ENCODE measurements at places on chromosomes 2 and 18.

GRCh38 chr2:105858868-105859693 is 114.4 kb downstream of the NCK2 start:
- no peaks in the 10 kb centered on the region for H3K27me3 ChIP-seq
- no peaks in the 10 kb centered on the region for H3K36me3 ChIP-seq
- no peak for DNase-seq
- H3K4me1 ChIP-seq, result peaks cover 12% of the 10 kb centered on the region

- H3K4me1 ChIP-seq, result no peaks in the 10 kb centered on the region
- no peaks in the 10 kb centered on the region for H3K27me3 ChIP-seq
- H3K36me3 ChIP-seq, result no peaks in the 10 kb centered on the region
- no peak overlapping the region for H3K4me3 ChIP-seq
- no peak for DNase-seq
Observed at GRCh38 chr2:49332415-49332814, 178.1 kb upstream of the FSHR start.

- H3K36me3 ChIP-seq, result no peaks in the 10 kb centered on the region
- peak; percentile 74 for DNase-seq
- H3K4me1 ChIP-seq, result no peaks in the 10 kb centered on the region
- H3K27ac ChIP-seq, result no peak overlapping the region
Observed at GRCh38 chr2:26462511-26463243, 15.2 kb downstream of the OTOF start.

DNA sequence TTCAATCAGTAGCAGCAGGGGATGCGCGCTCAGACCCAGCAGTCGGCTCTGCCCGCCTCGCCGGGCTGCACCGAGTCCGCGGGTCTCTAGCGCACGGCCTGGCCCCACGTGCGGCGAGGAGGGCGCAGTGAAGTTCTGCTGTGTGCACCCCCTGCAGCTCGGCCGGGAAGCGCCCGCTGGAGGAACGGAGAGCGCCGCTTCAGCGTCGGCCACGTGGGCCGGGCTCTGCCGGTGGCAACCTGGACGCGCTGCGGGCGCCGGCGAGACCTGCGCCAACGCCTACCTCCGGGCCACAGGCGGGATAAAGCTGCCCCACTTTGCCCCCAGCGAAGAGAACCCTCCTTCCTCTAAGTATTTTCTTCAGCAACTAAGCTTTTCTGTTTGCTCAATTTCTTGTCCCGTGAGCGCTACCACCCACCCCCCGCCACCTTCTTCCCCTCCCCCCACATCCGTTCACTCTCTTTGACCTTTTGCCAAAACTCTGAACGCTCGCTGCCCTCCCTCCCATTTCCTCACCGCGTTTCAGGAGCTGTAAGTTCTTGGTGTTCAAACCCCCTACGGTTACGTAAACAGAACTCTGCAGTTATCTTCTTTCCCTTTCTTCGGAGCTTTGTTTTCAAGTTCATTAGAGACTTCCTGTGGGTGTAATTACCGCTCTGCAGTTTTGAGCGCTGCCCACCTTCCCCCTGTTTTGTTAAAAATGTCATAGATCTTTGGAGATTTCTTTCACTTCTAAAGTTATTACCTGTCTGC is 42.6 kb upstream of the EDAR start:
- DNase-seq, result peak; percentile 52
- no peaks in the 10 kb centered on the region for H3K27me3 ChIP-seq
- H3K36me3 ChIP-seq, result no peaks in the 10 kb centered on the region

GRCh38 chr18:23213200-23213599 is 77.9 kb downstream of the CABLES1 start:
- H3K27ac ChIP-seq, result no peak overlapping the region
- H3K27me3 ChIP-seq, result no peaks in the 10 kb centered on the region
- no peak overlapping the region for H3K4me3 ChIP-seq
- H3K4me1 ChIP-seq, result no peaks in the 10 kb centered on the region

- DNase-seq, result no peak
- no peak overlapping the region for H3K27ac ChIP-seq
- no peaks in the 10 kb centered on the region for H3K36me3 ChIP-seq
- no peak overlapping the region for H3K4me3 ChIP-seq
Observed at GRCh38 chr2:60806988-60807681, 51.1 kb downstream of the PAPOLG start.

DNA sequence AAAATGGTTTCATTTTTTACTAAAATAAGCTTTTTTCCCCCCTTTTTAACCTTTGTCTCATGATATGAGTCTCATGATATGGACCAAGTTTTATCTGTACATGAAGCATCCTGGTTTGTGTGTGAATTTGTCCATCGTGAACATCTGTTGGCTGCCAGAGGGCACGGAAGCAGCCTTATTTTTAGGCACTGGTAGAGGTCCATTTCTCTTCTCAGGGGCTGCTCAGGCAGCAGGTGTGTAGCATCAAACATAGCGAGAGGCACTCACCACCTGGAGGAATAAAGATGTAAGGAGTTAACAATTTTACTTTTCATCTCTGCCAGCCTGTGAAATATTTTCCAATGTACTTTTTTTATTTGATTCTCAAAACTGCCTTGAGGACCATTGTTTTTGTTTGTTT is 134.5 kb downstream of the RHBDD1 start:
- no peak overlapping the region for H3K27ac ChIP-seq
- no peaks in the 10 kb centered on the region for H3K36me3 ChIP-seq
- H3K4me1 ChIP-seq, result no peaks in the 10 kb centered on the region
- no peaks in the 10 kb centered on the region for H3K27me3 ChIP-seq

- H3K27me3 ChIP-seq, result no peaks in the 10 kb centered on the region
- no peak overlapping the region for H3K4me3 ChIP-seq
- no peak overlapping the region for H3K27ac ChIP-seq
Observed at GRCh38 chr18:58454406-58455061, 174.4 kb downstream of the ALPK2 start.

- H3K27ac ChIP-seq, result no peak overlapping the region
- no peaks in the 10 kb centered on the region for H3K36me3 ChIP-seq
- H3K27me3 ChIP-seq, result no peaks in the 10 kb centered on the region
- DNase-seq, result no peak
- H3K4me3 ChIP-seq, result no peak overlapping the region
- no peaks in the 10 kb centered on the region for H3K4me1 ChIP-seq
Observed at GRCh38 chr2:174208026-174208425, 40.3 kb downstream of the OLA1 start.

DNA sequence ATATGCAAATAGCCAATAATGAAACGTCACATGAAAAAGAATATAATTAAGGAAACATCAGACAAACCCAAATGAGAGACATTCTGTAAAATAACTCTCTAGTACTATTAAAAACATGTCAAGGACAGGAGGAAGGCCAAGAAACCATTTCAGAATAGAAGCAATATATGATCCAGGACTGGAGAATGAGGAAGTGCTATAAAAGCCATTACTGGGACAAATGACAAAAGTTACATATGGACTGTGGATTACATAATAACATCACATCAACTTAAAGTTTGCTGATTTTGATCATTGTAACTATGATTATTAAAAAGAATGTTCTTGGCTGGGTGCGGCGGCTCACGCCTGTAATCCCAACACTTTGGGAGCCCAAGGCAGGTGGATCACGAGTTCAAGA is 81.3 kb downstream of the CRACDL start:
- no peaks in the 10 kb centered on the region for H3K36me3 ChIP-seq
- DNase-seq, result no peak
- no peak overlapping the region for H3K4me3 ChIP-seq
- H3K27me3 ChIP-seq, result no peaks in the 10 kb centered on the region
- no peaks in the 10 kb centered on the region for H3K4me1 ChIP-seq
- H3K27ac ChIP-seq, result no peak overlapping the region

DNA sequence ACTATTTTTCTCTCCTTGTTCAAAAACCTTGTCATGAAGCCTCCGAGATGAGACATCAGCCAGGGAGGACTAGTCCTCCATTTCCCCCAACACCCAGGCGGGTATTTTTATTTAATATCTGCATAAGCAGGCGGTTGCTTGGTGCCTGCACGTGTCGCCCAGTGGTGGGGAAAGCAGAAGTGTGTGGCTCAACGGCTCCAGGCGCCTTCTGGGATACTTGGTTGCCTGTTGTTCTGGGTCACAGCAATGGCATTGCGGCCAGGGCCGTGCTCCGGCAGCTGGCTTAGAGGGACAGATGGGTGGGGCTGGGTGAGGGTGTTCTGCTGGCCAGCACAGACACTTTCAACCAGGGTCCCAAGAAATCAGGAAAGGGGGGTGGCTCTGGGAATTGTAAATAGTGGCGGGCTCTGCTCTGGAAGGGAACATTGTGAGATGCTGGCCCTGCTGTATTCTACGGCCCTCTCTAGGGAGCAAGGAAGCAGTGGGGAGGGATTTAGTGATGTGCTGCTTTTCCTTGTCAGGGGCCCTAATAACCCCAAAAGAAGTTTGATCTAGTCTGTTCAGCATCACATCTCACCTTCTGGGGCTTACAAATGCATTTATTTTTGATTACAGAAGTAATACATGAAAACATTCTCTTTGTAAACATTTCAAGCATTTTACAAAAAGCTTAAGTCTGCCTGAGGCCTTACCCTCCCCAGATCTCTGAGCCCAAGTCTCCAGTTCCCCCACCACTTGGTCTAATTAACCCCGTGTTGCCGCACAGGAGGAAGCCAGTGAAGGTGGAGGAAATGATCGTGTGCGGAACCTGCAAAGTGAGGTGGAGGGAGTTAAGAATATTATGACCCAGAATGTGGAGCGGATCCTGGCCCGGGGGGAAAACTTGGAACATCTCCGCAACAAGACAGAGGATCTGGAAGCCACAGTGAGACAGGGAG is 1.1 kb downstream of the VAMP8 start:
- DNase-seq, result peak; percentile 65
- peak overlapping the region; percentile 84 for H3K27ac ChIP-seq
- H3K4me1 ChIP-seq, result peaks cover 30% of the 10 kb centered on the region
- peak overlapping the region; percentile 41 for H3K4me3 ChIP-seq
- no peaks in the 10 kb centered on the region for H3K27me3 ChIP-seq

DNA sequence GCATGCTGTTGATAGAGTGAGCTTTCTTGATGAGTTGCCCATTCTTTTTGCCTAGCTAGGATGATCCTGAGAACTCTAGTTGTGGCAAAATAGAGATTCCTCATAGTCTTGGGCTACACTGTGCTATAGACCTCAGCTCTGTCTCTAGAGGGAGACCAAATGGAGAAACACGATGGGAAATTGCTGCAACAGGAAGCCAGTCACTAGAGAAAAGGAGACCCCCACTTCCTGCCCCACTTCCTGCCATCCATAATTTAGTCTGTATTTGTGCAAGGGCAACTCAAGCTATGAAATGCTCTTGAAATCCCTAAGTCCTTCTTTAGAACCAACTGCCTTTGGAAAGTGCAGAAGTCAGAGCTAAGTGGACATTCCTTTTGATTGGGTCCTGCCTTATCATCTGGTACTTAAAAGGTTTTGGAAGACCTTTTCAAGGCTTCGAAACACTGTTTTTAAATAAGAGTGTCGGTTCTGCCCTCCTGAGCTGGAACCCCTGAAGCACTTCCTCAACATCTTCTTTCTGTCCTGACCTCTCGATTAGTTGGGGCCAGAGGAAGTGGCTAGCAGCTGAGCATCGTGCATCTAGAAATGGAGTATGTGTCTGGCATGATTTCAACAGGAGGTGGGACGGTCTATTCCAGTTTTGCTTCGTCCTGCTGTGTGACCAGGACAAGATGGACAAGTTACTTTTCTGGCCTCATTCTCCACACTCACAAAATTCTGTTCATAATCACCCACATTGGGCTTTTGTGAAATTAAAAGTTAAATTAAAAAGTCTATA is 8.6 kb upstream of the KCNE4 start:
- no peak overlapping the region for H3K4me3 ChIP-seq
- no peaks in the 10 kb centered on the region for H3K27me3 ChIP-seq
- H3K36me3 ChIP-seq, result no peaks in the 10 kb centered on the region
- H3K4me1 ChIP-seq, result peaks cover 7% of the 10 kb centered on the region
- no peak for DNase-seq

- no peak overlapping the region for H3K27ac ChIP-seq
- DNase-seq, result no peak
- no peaks in the 10 kb centered on the region for H3K36me3 ChIP-seq
- H3K27me3 ChIP-seq, result no peaks in the 10 kb centered on the region
- no peaks in the 10 kb centered on the region for H3K4me1 ChIP-seq
Observed at GRCh38 chr2:229243890-229244560, 27.1 kb downstream of the PID1 start.

- no peak overlapping the region for H3K4me3 ChIP-seq
- peaks cover 73% of the 10 kb centered on the region for H3K4me1 ChIP-seq
- H3K27ac ChIP-seq, result peak overlapping the region; percentile 48
- H3K27me3 ChIP-seq, result no peaks in the 10 kb centered on the region
- DNase-seq, result no peak
Observed at GRCh38 chr18:57780706-57781347, 22.3 kb downstream of the ATP8B1 start.

- no peak overlapping the region for H3K4me3 ChIP-seq
- H3K4me1 ChIP-seq, result peaks cover 7% of the 10 kb centered on the region
- no peak for DNase-seq
- H3K36me3 ChIP-seq, result no peaks in the 10 kb centered on the region
- H3K27me3 ChIP-seq, result no peaks in the 10 kb centered on the region
Observed at GRCh38 chr18:24197412-24197811, 58.5 kb downstream of the CABYR start.

DNA sequence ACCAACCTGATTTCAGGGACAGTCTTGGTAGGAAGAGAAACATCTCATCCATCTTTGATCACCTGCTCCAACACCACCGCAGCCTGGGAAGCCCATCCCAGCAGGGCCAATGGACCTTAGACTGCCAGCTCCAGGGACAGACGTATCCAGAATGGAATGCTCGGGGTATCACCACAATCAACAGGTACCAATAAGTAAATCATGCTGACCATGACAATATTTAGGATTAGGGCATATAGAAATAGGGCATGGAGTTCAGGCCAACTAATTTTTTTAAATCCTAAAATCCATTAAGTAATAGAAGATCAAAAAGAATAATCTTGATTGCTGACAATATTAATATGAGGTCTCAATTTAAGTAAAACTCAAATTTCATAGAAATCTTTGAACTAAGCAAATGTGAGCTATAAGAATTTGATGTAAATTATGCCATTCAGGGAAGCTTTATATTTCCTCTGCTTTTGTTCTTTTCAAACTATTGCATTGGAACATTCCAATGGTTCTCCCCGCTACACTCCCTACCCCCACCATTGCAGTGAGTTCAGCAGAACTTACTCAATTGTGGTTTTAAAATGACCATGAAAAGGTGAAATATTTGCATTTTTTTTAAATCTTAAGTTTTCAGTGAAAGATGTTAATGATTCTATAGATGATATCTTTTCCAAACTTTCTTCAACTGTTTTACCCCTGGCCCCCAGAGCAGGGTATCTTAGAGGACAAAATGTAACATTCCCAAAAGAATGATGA is 138.6 kb downstream of the DNER start:
- no peaks in the 10 kb centered on the region for H3K36me3 ChIP-seq
- no peak overlapping the region for H3K4me3 ChIP-seq
- H3K27ac ChIP-seq, result no peak overlapping the region
- H3K27me3 ChIP-seq, result no peaks in the 10 kb centered on the region
- H3K4me1 ChIP-seq, result no peaks in the 10 kb centered on the region
- DNase-seq, result no peak

GRCh38 chr2:182240862-182241371 is 185.9 kb downstream of the PDE1A start:
- DNase-seq, result peak; percentile 71
- no peak overlapping the region for H3K27ac ChIP-seq
- H3K4me3 ChIP-seq, result no peak overlapping the region

DNA sequence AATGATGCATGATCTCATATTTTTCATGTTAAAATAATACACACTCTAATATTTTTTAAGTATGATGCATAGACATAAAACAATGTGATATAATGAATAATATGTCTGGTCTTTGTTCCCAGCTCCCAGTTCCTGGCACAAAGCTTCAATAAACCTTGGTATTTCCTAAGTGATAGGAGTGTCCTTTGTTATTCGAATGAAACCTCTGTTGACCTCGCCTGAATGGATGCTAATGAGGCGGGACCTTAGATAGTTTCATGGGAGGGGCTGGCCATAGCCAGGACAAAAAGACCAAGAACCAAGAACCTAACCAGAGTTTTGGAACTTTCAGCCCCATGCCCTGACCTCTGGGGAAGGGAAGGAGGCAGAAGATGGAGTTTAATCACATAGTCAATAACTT is 257.7 kb upstream of the COPS8 start:
- no peaks in the 10 kb centered on the region for H3K27me3 ChIP-seq
- DNase-seq, result no peak
- no peak overlapping the region for H3K27ac ChIP-seq
- no peak overlapping the region for H3K4me3 ChIP-seq
- peaks cover 70% of the 10 kb centered on the region for H3K4me1 ChIP-seq

All from body of pancreas (tissue), 4 donors.